Hematopoietic multipotent progenitor cell treated with erythropoietin and hydrocortisone succinate and interleukin-3 and kit ligand, for 17 days (in vitro differentiated cells): ENCODE measurements at places on chromosomes 11 and 22.
A peak's percentile ranks its signal among the peaks of the same experiment; 100 is the strongest.

GRCh38 chr11:94398101-94398500 is 3.1 kb downstream of the GPR83 start:
- no peak for DNase-seq

- peak; percentile 10 for DNase-seq
Observed at GRCh38 chr11:58575377-58576020, at the start of gene LPXN. LPXN (minus strand) TSS chr11:58575856; CDS start chr11:58575772, 84 bp downstream.

DNA sequence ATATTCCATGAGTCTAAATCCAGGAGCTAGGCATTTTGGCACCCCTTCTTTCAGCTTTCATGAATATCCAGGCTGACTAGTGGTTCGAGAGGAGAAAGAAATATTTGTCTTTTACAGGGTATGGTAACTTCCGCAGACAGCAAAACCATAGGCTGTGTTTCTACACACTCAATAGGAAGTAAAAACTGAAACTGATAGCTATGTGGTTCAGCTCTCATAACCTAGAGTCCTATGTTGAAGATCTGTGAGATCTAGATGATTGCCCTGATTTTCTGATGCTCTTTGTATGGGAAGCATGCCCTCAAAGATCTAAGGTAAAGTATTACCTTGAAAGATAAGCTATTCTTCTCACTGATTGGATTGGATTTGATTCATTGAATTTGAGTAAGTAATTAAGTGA is 118.3 kb downstream of the CD44 start:
- no peak for DNase-seq

DNA sequence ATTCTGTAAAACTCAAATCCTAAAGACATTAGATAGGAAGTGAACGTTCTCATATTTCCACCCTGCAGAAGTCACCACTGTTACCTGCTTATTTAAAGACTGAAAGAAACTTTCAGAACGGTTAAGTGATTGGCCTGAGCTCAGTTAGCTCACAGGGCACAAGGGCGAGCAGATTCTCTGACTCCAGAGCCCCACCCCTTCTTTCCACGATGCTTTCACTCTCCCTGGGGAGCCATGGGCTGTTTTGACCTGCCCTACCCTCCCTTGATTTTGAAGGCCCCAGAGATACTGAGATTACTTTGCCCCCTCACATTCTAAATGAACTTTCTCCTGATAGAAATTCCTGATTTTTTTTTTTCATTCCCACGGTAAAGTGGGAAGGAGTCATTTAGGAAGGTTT is 33.9 kb downstream of the ARHGAP1 start:
- no peak for DNase-seq

- DNase-seq = no peak
Observed at GRCh38 chr11:2838091-2838490, 47.5 kb downstream of the CDKN1C start.

DNA sequence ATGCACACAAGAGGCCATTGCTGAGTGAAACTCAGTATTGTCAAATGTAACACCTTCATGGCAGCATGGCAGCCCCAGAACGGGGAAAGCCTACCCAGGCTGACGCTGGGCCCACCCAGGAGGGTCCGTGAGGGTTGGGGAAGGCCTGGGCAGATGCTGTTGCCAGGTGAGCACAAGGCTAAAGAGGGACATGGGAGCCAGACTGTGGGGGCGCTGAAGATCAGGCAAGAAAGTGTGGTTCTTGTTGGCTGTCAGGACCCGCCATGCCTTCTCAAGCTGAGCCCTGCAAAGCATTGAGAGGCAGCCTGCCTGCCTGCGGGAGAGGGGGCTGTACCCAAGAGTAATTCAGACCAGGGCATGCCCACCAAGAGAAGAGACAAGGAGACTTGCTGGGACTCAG is 85.0 kb upstream of the PITPNB start:
- no peak for DNase-seq

DNA sequence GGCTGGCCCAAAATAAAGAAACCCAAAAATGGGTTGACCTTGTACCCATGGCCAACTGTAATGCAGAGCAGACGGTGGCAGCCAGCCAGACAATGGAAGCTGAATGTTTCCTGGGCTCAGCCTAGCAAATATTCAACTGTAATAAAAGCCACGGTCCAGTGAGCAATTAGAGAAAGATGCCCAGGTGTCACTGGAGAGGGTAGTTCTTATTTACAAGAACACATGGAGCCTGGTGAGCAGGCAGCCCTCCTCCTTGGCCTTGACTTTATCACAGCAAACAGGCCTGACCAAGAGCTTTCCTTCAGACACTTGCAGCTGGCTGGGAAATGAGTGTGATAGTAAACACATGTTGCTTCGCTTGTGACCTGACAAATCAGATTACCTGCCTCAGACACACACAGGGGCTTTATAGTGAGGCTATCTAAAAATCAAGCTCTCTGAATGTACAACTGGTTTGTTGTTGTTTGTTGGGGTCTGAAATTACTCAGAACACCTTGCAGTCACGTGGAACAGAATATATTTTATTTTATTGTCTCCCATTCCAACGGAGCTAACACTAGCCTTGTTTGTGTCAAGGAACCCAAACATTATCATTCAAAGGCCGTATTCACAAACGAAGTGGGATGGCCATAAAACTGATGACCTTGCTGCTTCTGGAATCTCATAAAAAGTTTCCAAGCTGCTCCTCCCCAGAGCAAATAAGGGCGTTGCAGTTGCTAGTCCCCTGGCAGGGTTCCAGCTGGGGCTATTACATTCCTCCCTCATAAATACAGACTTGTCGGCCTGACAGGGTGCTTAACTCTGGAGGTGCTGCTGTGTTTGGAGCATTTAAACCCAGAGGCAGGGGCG is 161.1 kb downstream of the BBOX1 start:
- DNase-seq = peak; percentile 43
